ENCODE measurements at places on chromosomes 11 and 22. TPM values are rescaled to one million over a fixed set of nuclear protein-coding genes. Genes with fewer than 3 reads are reported as not detected.

CELSR1 gene
- total RNA-seq: 0.14 TPM

SRPRA gene
- 51.1 TPM for total RNA-seq

GLYAT gene
- not detected for total RNA-seq

TSPAN18 gene
- total RNA-seq: not detected

ZNF70 gene
- 2.6 TPM for total RNA-seq

CDC45 gene
- total RNA-seq: 3.1 TPM

OR2AG1 gene
- total RNA-seq: not detected

C11orf65 gene
- 0.83 TPM for total RNA-seq

KCTD14 gene
- 0.28 TPM for total RNA-seq

MAPK8IP2 gene
- total RNA-seq: 0.28 TPM

KRTAP5-1 gene
- total RNA-seq: not detected

TEX12 gene
- total RNA-seq: 0.28 TPM

OR6T1 gene
- not detected for total RNA-seq

KCNK4 gene
- not detected for total RNA-seq

TREH gene
- total RNA-seq: not detected

TMEM86A gene
- total RNA-seq: 0.83 TPM

GCAT gene
- 40.1 TPM for total RNA-seq

RELT gene
- 5.0 TPM for total RNA-seq

DMC1 gene
- 2.7 TPM for total RNA-seq

DERL3 gene
- 0.14 TPM for total RNA-seq

OR5B21 gene
- total RNA-seq: 0.14 TPM

CENATAC gene
- 20.6 TPM for total RNA-seq

HINFP gene
- 12.7 TPM for total RNA-seq

SERHL2 gene
- total RNA-seq: 4.4 TPM

SRRD gene
- total RNA-seq: 9.2 TPM

GP1BB gene
- total RNA-seq: 1.00 TPM

CYP2D6 gene
- 0.14 TPM for total RNA-seq

OR52N4 gene
- not detected for total RNA-seq

CNTN5 gene
- total RNA-seq: not detected

PGR gene
- total RNA-seq: under 0.01 TPM

PDE2A gene
- 0.18 TPM for total RNA-seq

OR52I1 gene
- not detected for total RNA-seq

SCO2 gene
- 1.6 TPM for total RNA-seq

POLD4 gene
- total RNA-seq: 44.7 TPM

APOA4 gene
- total RNA-seq: not detected

ASPHD2 gene
- total RNA-seq: 2.5 TPM

CDHR5 gene
- total RNA-seq: not detected

TECTA gene
- 0.28 TPM for total RNA-seq

POLDIP3 gene
- total RNA-seq: 24.7 TPM

IFT27 gene
- 20.9 TPM for total RNA-seq

CXCR5 gene
- total RNA-seq: not detected

FDX1 gene
- 8.7 TPM for total RNA-seq

All from smooth muscle cell of bladder (primary cell).